ENCODE measurements at places on chromosomes 1 and 21.
A peak's percentile ranks its signal among the peaks of the same experiment; 100 is the strongest.

- no peak for DNase-seq
Measured at GRCh38 chr1:175927944-175928343, 184.5 kb upstream of the TNR start.

GRCh38 chr1:226682871-226683814 lies 55.9 kb downstream of the ITPKB start:
- DNase-seq, result no peak

GRCh38 chr1:113396585-113396984 lies 6.3 kb downstream of the MAGI3 start:
- DNase-seq, result peak; percentile 14

- DNase-seq, result no peak
Measured at GRCh38 chr1:224383218-224383617, 26.5 kb downstream of the CNIH4 start.

GRCh38 chr1:208247696-208248095 lies 3.5 kb upstream of the PLXNA2 start:
- DNase-seq, result no peak

- DNase-seq, result no peak
Measured at GRCh38 chr1:156430303-156430702, 61.3 kb downstream of the RHBG start.

- DNase-seq, result no peak
Measured at GRCh38 chr1:197390856-197391255, 122.8 kb downstream of the CRB1 start.

DNA sequence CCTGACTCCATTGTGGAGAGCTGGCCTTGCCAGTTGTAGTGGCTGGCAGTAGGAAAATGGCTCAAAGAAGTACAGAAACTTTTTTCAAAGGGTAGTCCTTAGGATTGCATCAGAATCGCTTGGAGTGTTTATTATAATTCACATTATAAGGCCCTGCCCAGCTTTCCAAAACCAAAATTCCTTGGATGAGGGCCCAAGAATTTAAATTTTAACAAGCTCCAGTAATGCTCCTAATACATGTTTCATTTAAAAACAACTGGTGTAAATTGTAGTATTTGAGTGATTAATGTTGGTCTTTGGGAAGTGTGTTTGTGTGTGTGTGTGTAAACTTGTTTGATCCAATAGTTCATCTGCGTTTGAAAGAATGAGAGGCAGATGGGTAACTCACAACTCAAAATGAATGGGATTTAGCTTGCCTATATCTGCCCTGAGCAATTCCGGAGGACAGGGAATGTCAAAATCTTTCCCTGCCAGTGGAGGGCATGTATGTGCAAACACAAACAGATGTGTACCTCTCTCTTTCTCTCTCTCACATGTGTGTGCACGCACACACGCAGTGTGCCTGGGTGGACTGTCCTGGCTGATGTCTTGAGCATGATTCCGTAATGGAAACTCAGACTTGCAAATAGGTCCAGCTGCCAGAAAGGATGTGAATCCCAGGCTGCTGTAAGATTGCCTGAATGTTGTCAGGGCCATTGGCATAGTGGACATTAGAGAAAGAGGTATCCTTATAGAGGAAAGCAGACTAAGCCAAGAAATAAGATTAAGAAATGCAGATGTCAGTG lies 293.1 kb downstream of the LMX1A start:
- peak; percentile 62 for DNase-seq

GRCh38 chr1:191624044-191624443 lies 534.2 kb upstream of the RGS18 start:
- no peak for DNase-seq

- no peak for DNase-seq
Measured at GRCh38 chr21:46377789-46378188, 53.8 kb downstream of the PCNT start.

DNA sequence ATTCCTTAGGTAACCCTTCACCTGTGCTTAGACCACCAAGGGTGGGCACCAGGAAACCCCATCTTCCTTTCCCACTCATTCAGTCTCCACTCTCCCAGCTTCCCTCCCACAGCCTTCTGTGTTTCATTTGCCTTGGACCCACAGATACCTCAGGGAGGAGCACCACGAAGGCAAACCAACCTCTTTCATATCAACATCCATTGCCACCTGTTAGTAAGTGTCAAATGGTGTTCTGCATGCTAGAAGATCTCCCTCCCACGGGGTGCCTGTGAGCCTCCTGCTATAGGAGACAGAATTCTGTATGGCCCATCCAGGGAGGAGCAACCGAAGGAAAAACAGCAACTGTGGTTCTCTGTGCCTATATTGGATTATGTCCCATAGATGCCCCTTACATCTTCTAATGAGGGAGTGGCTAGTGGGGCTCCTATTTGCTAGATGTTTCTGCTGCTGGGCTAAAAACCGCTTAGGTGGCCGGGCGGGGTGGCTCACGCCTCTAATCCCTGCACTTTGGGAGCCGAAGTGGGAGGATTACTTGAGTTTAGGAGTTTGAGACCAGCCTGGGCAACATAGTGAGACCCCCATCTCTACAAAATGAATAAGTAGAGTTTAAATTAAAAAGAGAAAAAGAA lies 25.6 kb upstream of the SCCPDH start:
- no peak for DNase-seq

DNA sequence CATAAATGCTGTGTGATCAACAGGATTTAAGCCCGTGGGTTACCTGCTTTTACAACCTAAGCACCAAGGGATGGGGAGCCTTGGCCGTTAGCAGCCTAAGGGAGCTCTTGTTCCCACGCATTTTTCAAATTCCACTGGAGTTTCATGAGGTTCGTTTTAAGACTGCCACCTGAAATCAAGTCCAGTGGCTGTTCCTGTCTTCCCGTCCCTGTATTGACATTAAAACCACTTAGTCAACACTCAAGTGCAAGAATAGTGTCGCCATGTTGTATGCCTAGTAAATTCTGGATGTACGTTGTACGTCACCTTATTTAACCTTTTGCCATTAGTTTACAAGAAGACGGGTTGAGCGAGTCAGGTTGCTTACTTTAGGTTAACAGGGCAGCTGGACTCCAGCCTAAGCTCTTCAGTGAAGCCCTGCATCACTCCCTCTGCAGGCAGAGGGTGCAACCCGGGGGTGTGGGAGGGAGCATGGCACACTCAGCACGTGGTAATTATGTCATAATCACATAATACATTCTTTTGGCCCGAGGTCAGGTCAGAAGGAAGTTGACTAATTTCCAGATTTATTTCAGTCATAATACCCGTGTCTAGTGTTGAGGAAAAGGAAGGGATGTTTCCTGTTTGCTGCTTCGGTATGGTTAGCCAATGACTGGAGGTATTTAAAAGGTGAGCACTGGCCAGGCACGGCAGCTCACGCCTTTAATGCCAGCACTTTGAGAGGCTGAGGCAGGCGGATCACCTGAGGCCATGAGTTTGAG lies 42.5 kb downstream of the CNST start:
- peak; percentile 86 for DNase-seq

DNA sequence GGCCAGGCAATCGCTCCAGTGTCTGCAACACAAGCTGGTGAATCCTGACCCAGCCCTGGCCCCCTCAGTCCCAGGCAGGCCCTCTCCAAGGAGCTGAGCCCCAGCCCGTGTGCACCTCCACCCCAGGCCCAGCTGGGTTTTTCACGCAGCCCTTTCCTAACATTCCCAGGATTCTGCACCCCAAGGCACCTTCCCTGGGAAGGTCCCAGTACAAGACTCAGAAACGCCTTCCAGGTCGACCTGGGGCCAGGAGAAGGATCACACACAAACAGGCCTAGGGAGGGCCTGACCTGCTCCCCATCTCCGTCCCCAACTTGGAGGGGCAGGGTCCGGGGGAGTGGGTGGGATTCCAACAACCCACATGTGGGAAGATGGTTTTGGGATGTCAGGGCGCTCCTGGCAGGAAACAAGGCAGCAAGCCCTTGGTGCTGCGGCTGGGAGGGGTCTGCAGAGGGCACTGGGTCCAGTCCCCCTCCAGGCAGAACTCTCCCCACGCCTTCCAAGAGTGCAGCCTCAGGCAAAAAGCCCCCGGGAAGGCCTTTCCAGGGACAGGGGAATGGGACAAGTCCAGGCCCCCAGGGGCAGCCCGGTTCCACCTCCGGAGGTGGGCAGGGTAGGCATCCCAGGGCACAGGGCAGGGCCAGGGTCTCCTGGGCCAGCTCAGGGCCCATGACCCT lies 58.3 kb downstream of the KCNAB2 start:
- no peak for DNase-seq

GRCh38 chr1:180380259-180381183 lies 121.9 kb downstream of the ACBD6 start:
- no peak for DNase-seq

DNA sequence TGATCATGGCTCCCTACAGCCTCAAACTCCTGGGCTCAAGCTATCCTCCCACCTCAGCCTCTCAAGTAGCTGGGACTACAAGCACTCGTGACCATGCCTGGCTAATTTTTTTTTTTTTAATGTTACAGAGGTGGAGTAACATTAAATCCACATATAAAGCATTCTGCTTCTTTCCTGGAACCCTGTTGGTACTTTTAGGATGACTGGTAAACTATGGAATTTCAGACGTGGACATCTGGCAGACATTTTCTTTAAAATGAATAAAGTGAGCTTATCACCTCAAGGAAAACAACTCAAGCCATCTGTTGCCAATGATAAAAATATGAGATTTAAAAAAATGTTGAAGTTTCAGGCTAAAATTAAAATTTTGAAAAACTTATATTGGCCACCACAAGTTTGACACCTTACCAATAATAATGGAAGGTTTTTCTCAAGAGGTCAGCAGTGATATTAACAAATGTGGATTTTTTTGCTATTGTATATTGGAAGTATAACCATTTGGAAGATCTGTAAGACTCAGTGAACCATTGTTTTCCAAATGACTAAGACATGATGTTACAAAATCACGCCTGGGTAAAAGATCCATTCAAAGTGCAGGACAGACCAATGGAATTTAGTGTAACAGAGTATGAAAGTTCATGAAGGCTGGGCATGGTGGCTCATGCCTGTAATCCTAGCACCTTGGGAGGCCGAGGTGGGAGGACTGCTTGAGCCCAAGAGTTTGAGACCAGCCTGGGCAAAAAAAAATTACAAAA lies 52.7 kb upstream of the EIF4G3 start:
- DNase-seq, result no peak

DNA sequence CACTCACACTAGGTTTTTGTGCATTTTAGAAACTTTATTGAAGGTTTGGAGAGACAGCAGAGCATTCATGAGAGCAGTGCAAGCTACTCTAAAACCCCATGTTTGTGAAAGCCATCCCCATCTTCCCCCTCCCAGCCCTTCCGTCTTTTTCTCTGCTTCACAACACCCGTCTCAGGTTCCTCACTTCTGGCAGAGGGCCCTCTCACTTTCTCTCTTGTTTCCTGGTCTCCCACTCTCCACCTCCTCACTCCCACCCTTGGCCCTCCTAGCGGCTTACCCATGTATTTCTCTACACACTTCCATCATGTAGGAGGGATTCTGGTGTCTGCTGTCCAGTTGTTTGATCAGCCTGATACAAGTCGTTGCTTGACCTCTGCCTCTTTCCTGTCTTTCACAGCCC lies 92.7 kb downstream of the LRRC8C start:
- no peak for DNase-seq

DNA sequence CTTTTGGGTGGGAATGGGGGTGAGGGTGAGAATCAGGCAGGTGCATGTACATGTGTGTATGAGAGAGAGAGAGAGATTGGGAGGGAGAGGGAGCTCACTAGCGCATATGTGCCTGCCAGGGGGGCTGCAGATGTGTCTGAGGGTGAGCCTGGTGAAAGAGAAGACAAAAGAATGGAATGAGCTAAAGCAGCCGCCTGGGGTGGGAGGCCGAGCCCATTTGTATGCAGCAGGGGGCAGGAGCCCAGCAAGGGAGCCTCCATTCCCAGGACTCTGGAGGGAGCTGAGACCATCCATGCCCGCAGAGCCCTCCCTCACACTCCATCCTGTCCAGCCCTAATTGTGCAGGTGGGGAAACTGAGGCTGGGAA lies 95.0 kb downstream of the EPHB2 start:
- DNase-seq, result no peak

GRCh38 chr1:15882665-15883064 lies 35.2 kb downstream of the SPEN start:
- no peak for DNase-seq

GRCh38 chr21:21751286-21751685 lies 753.1 kb downstream of the NCAM2 start:
- peak; percentile 30 for DNase-seq

DNA sequence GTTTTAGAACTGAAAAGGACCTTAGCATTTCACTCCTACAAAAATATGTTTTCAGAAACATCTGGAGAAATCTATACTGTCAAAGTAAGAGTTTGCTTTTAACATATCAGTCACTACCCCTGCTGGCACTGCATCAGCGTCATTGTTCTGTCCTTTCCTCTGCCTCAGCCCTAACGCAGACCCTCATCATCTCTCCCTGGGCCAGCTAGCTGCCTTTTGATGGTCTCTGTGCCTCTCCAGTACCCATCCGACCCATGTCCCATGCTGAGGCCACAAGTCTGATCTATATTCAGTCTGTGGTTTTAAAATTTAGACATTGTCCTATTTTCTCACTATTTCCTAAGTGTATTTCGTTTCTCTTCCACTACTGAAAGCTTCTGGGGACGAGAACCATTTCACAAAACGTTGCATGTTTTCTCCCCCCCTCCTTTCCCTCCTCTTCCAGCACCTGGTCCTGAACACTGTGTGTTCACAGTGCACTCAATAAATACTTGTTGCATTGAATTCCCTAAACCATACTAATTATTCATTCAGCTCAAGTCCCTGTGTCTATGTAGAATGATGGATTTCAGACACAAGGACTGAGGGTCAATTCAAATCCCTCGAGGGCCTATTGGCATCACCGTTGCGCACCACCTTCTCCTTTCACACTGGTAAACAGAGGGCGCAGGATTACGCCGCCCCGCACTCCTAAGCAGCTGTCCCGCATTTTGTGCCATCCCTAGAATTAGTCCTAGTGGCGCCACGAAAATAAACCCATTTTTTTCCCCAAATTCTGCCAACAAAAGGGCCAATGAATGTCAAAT lies 53.4 kb downstream of the CD2 start:
- no peak for DNase-seq

- peak; percentile 98 for DNase-seq
Measured at GRCh38 chr1:54581621-54582035, 33.6 kb downstream of the ACOT11 start.

DNA sequence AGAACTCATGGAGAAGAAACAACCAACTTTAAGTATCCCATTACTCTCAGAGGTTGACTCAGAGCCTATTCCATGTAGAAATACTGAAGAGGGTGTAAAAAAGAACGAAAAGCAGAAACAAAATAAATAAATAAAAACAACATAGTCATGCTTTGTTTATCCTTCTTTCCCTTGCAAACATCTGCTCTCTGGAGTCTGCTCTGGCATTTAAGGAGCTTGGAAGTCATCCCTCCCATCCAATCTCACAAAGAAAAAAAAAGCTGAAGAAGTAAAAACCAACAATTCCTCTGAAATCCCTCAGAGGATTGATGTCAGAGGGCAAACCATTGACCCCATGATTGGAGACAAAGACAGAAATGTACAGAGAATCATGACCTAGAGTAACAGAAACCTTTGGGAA lies 302.6 kb upstream of the GREM2 start:
- DNase-seq, result no peak

DNA sequence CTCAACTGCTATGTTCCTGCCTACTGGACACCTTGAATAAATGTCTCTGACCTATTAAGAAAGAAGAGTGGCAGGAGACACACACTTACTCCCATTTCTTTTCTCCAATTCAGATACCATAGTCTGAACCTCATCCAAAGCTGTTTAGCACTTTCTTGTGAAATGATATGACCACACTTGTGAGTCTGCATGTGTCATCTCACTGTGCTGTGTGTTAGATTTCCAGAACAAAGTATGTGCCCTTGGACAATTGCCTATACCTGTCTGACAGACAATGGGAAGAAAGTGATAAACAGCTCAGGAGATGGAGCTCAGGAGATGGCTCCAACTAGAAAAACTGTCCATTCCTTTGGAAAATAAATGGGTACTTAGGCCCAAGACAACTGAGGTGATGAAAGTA lies 48.4 kb downstream of the USP48 start:
- no peak for DNase-seq

GRCh38 chr1:150182247-150182646 lies 32.5 kb downstream of the PLEKHO1 start:
- no peak for DNase-seq
